Astrocyte (in vitro differentiated cells and primary cell): ENCODE measurements at places on chromosomes 16 and 17.

- no peak for DNase-seq
These were observed 119.5 kb downstream of the PMP22 start for GRCh38 chr17:15145621-15146020.

- no peak for DNase-seq
These were observed 25.1 kb upstream of the MED13 start for GRCh38 chr17:62090021-62090824.

DNA sequence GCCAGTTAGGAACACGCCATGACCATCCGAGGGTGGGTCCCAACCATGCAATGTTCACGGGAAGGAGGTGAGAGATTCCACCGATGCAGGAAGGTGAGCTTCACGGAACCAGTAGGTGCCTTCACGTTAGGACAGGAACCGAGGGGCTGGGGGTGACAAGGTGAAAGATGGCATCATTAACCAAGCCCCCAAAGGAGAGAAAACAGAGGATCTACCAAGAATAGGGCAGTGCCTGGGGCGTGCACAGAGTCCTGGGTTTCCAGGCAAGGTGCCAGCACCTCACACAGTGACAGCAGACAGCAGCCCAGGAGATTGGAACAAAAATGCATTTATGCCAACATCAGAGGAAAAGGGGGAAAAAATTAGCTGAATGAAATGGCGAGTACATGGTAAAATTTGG lies 137.9 kb downstream of the GSG1L start:
- no peak for DNase-seq

DNA sequence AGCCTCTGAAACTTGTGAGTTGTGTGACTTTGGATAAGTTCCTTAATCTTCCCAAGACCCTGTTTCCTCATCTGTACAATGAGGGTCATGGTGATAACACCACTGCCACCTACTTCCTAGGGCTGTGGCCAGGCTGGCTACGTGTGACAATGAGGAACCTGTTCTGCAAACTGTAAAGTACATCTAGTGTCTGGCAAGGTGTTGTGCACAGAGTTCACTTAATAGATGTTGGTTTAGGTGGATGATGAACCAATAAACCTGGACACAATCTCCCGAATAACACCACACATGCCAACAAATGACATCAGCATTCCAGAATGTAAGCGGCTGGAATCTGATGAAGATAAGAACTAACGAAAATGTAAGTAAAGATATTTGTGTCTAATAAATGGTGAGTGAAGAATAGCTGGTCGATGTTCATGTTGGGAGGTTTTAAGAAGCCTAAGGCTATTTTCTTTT lies 82.3 kb downstream of the MARCHF10 start:
- DNase-seq, result peak; percentile 83

GRCh38 chr16:65274566-65274965 lies 152.7 kb upstream of the CDH11 start:
- no peak for DNase-seq

DNA sequence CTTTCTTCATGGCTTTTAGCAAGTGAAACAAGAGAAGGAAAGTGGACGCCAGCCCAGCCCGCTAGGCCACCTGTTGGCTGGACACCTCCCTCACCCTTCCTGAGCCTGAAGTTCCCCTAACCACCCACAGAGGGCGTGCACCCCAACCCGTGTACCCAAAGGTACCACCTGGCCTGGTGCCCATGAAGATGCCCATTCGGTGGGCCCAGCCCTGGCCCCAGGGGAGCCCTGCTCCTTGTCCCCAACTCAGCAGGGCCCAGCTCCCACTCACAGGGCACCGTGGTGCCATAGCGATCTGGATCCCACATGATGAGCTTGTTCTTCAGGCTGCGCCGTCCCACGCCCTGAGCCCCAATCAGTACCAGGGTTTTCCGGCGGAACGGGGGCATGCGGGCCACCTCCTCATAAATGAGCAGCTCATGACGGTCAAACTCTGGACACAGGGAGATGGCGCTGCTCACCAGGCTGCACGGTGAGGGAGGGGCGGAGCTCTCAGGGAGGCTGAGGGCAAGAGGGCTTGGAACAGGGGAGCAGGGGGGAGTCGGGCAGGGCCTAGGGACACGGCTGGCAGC lies 26.8 kb downstream of the MPP2 start:
- DNase-seq, result no peak

- DNase-seq, result no peak
These were observed 63.8 kb downstream of the SMPD3 start for GRCh38 chr16:68384288-68385161.

DNA sequence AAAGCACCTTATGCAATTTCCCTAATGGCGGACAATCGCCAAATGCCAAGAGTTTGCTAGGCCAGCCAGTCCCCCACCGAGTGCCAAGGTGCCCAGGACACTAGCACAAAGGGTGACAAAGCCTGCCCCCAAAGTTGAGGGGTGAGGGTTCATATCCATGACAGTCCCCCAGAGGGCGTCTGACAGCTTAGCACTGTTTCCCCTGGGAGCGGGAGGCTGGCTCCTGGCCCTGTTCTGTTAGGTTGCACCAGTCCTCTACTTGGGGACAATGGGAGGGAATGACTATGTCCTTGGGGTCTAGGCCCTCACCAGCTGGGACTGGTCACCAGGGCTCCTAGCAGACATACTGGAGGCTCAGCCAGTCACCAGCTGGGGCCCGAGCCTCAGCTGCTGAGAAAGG lies 66.9 kb downstream of the MYO18A start:
- no peak for DNase-seq

DNA sequence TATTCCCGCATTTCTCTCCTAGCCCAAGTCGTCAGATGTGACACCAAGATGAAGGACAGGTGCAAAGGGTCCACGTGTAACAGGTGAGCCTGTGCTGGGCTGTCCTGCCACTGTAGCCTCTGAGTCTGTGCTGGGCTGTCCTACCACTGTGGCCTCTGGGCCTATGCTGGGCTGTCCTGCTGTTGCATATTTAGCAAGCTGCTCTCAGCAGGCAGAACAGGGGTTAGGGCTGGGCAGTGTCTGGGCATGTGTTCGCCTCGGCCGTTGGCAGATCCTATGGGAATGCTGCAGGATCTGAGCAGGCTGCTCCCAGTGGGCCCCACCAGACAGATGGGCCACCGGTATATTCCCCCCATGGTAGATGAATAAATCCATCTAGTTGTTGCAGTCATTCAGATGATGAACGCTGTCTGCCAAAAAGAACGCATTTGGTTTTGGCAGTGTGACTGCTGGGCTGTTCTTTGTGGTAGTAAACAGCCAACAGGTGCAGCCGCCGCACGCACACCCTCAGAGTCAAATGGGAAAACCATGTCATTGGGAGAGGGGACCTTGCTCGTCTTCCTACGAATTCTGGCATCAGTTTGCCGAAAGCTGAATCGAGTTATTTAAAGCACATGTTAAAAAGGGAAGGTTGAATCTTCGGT lies 49.2 kb downstream of the CRISPLD2 start:
- no peak for DNase-seq

- DNase-seq, result no peak
These were observed 32.2 kb upstream of the TMEM220 start for GRCh38 chr17:10762037-10762436.

DNA sequence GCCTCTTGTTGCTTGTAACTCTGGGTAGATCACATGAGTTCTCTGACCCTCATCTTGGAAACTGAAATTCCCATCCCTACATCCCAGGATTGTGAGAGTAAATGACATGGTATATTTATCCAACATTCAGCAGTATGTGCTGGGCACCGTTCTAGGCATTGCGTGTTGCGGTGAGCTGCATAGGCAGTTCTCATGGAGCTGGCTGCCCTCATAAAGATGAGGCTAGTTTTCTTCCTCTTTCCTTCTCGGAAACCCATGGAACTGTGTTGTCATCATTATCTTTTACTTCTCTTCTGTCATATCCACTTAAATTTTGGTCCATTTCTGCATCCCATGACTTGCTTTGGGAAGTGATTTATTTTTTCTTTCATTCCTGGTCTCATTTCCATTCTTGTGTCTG lies 17.2 kb downstream of the CMIP start:
- DNase-seq, result no peak

GRCh38 chr17:67411397-67411796 lies 34.3 kb downstream of the PITPNC1 start:
- DNase-seq, result no peak

DNA sequence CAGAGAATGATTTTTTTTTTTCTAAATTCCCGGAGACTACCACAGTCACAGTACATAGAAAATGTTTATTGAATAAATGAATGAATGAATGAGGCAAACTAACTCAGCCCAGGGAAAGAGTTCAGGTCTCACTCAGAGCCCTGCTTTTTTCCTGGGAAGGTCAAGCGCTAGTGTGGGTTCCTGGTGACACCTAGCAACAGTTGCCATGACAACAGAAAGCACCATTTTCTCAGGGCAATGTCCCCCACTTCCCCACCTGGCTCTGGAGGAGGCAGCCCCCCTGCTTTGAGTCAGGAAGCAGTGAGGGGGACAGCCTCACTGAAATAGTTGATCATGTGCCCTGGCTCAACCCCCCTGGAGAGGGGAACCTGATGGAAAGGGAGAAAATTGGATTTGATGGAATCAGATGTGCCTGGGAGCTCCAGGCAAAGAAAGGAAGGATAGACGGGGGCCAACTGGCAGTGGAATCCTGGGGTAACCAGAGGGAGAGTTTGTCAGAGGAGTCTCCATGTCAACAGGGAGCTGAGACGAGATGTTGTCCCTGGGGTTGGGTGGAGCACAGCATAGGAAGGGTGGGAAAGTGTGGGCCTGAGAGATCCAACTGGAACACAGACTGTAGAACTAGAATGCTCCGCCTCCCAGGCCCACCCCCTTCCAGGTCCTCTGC lies 242.2 kb upstream of the CCL2 start:
- no peak for DNase-seq

- DNase-seq, result no peak
These were observed 27.0 kb downstream of the ZFPM1 start for GRCh38 chr16:88479793-88480760.

DNA sequence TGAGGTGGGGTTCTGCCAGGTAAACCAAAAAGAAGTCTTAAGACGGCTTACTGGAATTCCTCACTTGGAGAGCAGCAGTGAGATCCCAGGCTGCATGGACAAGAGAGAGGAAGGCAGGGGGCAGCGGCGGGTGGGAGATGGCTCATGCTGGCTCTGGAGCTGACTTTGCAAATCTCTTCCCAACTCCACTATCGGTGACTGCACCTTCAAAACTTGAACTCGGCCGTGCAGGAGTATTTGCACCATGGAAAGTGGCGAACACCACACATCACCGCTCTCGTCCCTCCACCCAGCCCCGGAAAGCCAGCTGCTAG lies 16.7 kb downstream of the CA5A start:
- DNase-seq, result no peak

DNA sequence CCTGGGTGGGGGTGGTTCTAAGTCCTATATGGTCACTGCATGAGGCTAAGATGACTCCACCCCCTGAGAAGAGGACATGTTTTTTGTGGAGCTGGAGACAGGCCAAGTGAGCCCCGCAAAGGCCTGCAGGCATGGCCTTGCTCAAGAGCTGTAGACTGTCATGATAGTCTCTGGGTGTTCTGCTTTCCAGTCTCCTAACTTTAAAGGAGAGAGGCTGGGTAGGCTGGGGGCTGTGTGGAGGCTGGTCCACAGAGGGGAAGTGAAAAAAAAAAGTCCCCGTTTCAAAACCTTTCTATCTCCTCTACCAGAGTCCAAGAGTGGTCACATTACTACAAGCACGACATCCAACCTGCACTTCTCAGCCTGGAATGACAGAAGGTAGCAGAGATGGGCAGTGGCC lies 27.1 kb downstream of the CDRT4 start:
- no peak for DNase-seq

GRCh38 chr17:50866950-50867362 lies 802 bp upstream of the TOB1 start:
- no peak for DNase-seq
